ENCODE measurements at places on chromosomes 6 and 20.

GRCh38 chr6:44253307-44254101 is 3.8 kb downstream of the SLC35B2 start:
- no peak for DNase-seq

- no peak for DNase-seq
These were observed 4.7 kb downstream of the GTSF1L start for GRCh38 chr20:43722153-43722505.

DNA sequence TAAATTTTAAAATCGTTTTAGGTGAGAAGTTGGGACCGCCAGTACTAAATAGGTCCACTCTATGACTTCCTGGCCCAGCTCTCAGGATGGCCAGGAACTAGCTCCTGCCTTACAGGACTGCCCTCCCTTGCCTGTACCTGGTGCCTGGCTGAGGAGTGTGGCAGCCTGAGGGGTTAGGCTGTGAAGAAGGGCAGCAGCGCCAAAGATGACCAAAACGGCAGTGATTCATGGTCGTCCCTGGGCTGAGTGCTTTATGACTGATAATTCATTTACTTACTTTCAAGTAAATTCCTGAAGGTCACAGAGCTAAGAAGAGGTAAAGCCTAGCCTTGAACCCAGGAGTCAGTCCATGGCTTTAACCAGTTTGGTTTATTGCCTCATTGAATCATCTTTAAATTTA is 22.1 kb downstream of the STK35 start:
- DNase-seq, result no peak

DNA sequence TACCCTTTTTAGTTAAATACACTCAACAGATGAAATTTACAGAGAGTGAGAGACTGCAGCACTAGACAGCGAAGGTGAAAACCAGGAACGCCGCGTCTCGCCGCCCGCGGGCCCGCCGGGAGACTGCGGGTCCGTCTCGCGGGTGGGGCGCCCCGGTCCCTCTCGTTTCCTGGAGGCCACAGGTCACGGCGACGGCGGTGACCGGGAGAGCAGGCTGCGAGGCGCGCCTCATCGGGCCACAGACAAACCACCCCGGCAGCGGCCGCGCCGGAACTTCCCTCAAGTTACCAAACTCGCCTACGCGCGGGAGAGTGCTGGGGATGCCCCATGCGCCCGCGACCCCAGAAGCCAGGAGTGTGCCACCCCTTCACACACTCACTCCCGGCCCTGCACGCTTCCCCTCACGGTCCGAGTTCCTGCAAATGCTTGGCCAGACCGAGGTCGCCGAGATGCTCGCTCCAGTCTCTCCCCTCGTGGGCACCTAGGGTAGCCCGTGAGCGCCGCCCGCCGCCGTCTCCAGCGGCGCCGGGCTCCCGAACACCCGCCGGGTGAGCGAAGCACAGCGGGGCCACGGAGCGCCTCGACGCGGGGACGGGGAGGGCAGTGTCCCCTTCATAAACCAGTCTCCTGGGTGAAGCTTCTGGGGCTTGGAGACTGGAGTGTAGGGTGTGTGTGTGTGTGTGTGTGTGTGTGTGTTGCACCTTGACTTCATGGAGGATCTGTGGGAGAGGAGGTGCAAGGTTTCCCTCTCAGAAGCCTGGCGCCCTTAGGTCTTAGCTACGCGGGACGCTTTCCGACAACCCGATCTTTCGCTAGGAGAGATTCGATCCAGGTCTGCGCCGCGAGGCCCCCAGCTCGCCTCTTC is 1.4 kb downstream of the BACH2 start:
- peak; percentile 71 for DNase-seq

- no peak for DNase-seq
These were observed 115.6 kb downstream of the TCP11 start for GRCh38 chr6:35025232-35026188.

DNA sequence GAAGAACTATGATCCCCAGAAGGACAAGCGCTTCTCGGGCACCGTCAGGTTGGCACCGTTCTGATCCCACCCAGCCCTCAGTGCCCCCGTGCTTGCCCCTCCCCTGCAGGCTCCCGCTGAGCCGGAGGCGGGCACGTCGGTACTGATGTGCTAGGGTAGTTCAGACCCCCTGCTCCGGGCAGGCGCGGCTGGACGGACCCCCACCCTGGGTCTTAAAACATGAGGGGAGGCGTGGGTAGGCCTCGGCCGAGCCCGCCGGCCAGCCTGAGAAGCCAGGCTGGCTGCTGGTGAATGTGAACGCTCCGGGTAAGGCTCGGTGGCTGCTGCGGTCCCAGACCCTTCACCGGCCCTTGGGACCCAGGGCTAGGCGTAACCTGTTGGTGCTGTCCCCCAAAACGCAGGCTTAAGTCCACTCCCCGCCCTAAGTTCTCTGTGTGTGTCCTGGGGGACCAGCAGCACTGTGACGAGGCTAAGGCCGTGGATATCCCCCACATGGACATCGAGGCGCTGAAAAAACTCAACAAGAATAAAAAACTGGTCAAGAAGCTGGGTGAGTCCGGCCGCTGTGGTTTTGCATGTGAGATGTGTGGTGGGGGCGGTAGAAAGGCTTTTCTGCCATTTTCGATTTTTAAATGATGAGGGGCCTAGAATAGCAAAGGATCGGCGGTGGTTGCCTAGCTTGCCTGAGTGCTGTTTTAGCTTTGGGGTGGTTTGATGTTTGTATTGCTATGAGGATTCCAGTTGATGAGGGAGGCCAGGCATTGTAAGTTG is 964 bp downstream of the RPL10A start:
- no peak for DNase-seq

DNA sequence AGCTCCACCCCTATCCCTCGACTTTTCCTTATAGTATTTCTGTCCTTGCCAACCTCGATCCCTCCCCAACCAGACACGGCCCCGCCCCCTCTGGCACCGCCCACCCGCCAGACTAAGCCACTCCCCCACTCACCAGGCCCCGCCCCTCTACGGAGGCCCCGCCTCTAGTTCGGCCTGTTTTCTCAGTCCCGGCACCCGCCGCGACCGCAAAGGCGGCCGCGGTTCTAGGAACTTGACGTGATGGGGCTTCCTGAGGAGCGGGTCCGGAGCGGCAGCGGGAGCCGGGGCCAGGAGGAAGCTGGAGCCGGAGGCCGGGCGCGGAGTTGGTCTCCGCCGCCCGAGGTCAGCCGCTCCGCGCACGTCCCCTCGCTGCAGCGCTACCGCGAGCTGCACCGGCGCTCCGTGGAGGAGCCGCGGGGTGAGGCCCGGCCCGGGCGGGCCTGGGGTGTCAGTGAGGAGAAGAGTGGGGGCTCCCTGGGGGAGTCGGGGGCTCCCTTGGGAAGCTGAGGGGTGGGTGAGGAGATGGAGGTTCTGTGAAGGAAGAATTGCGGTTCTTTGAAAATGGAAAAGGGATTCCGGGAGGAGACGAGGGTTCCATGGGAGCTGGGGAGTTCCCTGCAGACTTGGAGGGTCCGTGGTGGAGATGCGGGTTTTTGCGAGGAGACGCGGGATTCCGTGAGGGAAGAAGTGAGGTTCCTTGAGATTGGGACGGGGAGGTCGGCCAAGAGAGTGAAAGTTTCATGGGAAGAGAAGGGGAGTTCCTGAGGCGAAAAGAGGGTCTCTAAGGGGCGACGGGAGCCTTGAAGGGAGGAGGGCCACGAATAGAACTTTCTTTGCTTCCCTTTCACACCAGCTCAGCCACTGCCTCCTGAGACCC is at the start of gene ACSS2:
ACSS2 (plus strand) TSS at position 207 of the 877 bp plus-strand sequence; CDS start at position 241, 34 bp downstream.
- DNase-seq, result no peak

- DNase-seq, result no peak
These were observed 46.6 kb upstream of the DEFB112 start for GRCh38 chr6:50096296-50096695.

DNA sequence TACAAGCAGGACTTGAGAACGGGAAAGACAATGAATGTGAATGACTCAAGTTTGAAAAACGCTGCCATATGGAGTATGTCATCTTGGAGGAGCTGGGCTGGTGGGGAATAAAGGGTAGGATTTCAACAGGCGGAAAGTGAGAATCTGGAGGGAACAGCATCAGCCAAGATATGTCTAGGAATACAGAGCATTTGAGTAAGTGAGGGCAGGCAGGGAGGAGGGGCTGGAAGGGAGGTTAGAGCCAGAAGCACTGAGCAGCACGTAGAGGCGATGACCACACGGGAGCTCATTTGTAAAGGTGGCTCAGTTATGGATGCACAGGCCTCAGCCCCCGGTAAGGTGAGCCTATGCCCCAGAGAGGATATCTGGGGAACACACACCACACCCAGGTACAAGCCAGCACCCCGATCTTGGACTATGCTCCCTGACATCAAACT is 115.1 kb downstream of the ZMYND8 start:
- DNase-seq, result no peak

DNA sequence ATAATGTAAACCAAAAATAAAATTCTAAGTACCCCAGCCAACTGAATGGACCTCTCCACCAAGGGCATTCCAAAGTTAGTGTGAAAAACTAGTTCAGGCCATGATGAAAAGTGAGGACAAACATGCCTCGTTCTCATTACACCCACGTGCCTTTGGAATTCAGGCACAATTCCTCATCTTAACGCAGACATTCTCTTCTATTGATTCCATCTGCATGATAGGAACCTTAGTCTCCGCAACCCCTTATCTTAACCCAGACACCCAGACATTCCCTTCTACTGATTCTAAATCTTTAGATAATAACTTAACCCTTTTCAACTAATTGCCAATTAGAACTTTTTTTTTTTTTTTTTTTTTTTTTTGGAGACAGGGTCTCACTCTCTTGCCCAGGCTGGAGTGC is 7.6 kb upstream of the SERPINB6 start:
- no peak for DNase-seq

- DNase-seq, result no peak
These were observed 10.7 kb upstream of the RFX6 start for GRCh38 chr6:116866281-116866871.

DNA sequence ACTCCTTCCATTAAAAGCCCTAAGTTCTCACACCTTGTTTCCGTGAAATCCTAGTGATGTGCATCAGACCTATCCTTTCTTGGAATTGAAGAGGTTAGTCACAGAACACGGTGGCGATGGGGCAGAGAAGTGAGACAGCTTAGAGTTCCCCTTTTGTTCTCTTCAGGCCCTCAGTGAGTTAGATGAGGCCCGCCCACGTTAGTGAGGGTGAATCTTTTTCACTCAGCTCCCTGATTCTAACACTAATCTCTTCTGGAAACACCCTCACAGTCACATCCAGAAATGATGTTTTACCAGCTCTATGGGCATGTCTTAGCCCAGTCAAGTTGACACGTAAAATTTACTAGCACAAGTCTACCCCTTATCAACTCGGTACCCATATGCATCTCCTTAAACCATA is 172.7 kb upstream of the NOX3 start:
- DNase-seq, result no peak

DNA sequence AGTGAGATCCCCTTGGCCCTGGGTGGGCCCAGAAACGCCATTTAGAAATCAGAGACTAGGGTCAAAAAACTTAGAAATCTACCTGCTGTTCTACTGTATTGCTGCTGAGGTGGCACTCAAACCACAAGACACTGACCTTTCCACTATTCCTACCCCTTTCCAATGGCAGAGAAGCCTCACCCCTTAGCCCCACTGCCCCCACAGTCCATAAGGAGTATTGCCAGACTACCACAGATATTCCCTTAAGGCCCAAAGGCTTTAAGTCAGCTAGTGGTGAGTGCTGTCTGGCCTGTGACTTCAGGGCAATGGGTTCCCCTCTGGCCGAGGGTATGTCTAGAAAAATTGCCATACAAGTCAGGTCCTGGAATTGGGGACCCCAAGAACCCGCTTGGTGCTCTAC is 656.1 kb downstream of the COL12A1 start:
- no peak for DNase-seq

DNA sequence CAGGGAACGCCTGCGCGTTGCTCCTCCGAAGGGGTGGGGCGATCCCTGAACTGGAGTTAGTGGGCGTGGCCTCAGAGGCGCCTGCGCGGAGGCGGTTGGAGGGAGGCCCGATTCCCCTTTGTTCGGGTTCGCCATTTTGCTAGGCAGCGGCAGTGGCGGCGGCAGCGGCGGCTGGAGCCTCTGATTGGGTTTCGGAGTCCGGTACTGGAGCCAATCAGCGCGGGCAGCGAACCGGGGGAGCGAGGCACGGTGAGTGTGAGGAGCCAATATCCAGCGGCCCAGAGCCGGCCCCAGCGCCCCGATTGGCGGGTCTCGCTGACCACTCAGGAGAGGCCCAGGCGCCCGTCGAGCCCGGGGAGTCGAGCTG is at the start of gene NFYA:
NFYA (plus strand) TSS at position 139 of the 367 bp plus-strand sequence. CDS start 6,116 bp downstream, outside the sequence.
- DNase-seq, result peak; percentile 93

DNA sequence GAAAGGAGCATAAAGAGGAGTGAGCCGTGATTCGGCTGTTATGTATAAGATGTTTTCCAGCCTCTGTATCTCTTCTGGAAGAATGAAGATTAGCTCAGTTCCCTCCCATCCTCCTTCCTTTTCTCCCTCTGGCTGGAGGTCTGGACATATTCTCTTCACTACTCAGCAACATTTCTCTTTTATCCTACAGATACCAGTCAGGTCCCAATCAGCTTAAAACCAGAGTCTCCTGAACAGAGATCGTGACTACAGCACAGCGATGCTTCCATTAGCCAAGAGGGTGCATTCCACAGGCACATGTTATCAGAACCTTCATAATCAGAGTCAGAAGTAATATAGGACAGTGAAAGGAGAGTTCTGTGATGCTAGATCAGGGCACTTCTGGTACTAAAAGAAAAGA is 133.9 kb upstream of the SOX4 start:
- DNase-seq, result no peak

- no peak for DNase-seq
These were observed 6.0 kb upstream of the RNF182 start for GRCh38 chr6:13918686-13919250.

DNA sequence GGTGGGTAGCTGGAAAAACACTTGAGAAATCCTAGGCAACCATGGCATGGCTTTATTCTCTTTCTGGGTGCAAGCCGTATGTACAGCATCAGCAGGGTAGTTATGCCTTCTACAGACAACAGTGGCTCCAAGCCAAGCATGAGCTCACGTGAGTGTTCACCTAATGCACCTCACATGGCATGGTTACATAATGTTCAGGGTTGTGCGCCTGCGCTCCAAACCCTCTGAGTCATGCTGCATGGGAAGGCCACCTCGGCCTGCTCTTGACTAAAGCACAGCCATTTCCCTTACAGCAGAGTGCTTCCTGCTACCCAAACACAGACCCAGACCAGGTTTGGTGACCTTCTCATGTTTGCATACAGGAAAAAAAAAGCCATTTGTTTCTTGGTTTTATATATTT is 96.2 kb downstream of the VIP start:
- no peak for DNase-seq

GRCh38 chr6:157430834-157431233 is 49.8 kb downstream of the ZDHHC14 start:
- no peak for DNase-seq

DNA sequence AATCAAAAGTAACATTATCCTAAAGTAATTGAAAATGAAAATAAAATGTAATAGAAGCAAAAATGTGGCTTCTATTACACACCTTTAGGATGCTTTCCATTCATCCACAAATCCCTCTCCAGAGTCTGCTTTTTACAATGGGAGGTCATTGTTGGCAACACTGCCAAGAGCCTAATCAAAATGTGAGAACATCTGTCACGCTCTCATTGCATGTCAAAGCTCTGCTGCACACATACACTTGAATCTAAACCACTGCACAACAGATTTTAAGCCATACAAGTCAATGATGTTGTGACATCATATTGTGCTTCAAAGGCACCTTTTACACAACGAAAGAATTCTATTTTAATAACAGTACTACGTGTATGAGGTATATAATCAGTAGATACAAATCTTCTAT is 82.1 kb downstream of the PREP start:
- DNase-seq, result no peak

- DNase-seq, result no peak
These were observed 79.0 kb upstream of the SPACA1 start for GRCh38 chr6:87968435-87969278.

Measured in D341Med (cell line).